ENCODE measurements at places on chromosomes 1 and 21.

GRCh38 chr1:238191170-238191569, 300.4 kb upstream of the ZP4 start:
- DNase-seq: no peak

- DNase-seq: no peak
Observed at GRCh38 chr1:174209347-174210187, 50.2 kb downstream of the RABGAP1L start.

GRCh38 chr1:31501505-31501904, 74.8 kb upstream of the TINAGL1 start:
- no peak for DNase-seq

GRCh38 chr1:119453021-119453420, 38.1 kb downstream of the HSD3B2 start:
- peak; percentile 25 for DNase-seq

GRCh38 chr1:191541758-191542157, 616.5 kb upstream of the RGS18 start:
- no peak for DNase-seq

DNA sequence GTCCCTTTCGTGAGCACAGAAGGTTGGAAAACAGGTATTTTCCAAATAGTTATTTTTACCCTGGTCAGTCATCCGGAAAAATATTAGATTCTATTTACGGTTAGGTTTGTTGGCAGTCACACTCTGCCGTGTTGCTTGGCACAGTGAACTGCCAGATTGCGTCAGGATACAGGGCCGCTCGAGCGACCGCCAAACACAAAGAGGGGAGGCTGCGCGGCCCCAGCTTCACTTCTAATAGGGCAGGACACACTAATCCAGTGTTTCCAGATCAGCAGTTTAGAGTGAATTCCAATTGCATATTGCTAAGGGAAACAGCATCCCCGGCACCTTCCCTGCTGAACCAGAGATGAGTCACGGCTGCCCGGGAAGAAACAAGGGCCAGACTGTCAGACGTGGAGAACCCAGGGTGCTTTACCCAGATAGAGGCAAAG, 22.9 kb downstream of the UMODL1 start:
- DNase-seq: no peak

Data from HFF-Myc (cell line).